ENCODE measurements at places on chromosomes 4 and X.

- peak; percentile 46 for DNase-seq
Measured at GRCh38 chrX:96563646-96564045, 121.0 kb upstream of the DIAPH2 start.

DNA sequence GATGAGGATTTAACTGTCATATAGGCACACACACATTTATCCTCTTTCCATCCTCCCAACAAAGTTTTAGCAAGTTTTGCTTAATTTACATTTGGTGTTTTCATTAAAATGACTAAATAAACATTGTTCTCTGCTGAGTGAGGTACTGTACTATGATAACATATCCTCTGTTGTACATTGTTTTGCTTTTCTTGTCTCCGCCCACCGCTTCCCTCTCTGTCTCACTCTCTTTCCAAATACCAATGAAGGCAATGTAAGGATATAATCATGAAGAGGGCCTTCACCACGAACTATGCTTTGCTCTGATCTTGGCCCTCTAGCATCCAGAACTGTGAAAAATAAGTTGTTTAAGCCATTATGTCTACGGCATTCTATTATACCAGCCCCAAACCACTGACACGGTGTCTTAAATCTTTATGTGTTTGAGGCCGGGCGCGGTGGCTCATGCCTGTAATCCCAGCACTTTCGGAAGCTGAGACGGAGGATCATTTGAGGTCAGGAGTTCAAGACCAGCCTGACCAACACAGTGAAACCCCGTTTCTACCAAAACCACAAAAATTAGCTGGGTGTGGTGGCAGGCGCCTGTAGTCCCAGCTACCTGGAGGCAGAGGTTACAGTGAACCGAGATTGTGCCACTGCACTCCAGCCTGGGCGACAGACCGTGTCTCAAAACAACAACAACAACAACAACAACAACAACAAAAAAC is 65.3 kb downstream of the HPRT1 start:
- no peak for DNase-seq

DNA sequence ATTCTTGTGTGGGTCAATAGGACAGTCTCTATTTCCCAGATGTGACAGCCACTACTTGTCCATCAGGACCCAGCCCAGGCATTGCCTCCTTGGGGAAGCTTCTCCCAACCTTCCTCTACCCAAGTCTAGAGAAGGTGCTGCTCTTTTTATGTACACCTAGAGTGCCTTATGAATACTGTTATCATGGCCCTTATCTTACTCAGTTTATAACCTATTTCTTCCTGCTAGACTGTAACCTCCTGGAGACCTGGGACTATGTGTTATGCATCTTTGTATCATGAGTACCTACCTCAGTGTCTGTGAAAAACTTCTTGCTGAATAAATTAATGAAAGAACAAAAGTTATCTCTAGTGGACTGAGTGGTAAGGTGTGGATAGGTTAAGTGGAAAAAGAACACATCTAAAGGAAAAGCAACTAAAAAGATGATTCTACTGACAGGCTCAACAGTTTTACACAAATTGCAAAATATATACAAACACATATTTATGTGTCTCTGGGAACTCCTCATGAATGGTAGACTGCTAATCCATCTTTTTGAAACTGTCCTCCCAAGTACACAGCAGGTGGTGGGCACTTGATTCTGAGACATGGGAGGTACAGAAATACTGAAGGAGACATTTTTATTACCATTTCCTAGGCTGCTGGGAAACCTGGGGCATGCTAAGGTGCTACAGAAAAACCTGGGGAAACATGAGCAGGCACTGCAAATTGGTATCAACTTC is 106.6 kb downstream of the SH3RF1 start:
- no peak for DNase-seq

DNA sequence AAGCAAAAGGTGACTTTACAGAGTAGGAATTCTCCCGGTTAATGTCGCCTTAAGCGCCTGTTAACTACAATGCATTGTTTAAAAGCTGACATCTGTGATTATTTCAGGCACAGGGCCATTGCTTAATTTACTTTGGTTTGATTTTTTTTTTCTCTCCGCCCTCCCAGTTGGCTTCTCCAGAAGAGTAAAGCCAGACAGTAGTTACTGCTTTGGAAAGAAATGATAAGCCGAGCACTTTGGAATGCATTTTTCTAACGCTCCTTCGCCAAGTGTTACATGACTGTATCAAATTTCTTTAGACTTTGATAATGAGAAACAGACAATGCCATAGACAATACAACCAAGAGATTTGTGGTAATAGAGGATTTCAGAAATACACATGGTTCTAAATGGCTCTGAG is 383.0 kb upstream of the TENM3 start:
- peak; percentile 39 for DNase-seq

DNA sequence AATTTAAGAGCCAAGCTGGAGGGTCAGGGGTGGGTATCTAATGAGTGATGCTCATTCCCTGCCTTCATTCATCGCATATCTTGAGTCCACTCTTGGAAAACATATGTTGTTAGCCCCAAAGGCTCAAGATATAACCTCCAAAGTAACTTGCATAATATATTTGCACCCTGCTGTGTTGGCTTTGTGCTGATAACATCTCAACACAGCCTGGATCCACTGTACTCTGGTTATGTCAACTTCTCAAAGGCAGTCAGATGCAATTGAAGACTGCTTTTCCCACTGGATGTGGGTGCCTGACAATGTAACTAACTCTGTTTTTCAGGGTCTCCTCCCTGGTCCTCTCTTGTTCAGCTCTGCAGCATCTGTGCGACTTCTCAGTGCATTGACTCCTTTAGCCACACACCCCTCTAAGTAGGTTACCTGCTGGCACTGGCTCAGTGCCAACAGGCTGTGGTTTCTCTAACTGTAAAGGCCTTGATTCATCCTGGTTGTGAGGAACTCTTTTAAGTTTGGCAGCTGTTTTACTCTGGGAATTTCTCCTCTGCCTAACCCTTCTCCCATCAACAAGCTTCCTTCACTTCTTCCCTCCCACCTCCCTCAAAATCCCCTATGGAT is 28.1 kb downstream of the SLC16A2 start:
- no peak for DNase-seq

DNA sequence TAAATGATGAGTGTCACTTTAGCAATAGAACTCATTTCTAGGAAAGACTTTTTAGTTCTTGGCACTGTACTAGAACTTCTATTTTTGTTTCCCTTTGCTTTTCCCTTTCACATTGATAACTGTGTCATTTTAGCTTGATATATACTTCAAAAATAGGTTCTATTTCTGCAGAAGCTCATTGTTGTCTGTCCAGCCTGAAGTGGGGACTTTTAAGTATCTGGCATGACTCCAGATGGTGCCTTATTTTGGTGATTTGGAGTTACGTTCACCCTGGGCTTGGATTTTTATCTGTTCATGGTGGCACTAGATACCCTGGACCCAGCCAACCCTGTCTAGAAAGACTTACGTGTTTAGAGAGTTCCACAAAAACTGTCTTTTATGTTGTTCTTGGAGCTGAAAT is 3.4 kb downstream of the ABHD18 start:
- DNase-seq, result no peak

GRCh38 chr4:176187624-176188023 is 7.8 kb downstream of the SPATA4 start:
- no peak for DNase-seq

DNA sequence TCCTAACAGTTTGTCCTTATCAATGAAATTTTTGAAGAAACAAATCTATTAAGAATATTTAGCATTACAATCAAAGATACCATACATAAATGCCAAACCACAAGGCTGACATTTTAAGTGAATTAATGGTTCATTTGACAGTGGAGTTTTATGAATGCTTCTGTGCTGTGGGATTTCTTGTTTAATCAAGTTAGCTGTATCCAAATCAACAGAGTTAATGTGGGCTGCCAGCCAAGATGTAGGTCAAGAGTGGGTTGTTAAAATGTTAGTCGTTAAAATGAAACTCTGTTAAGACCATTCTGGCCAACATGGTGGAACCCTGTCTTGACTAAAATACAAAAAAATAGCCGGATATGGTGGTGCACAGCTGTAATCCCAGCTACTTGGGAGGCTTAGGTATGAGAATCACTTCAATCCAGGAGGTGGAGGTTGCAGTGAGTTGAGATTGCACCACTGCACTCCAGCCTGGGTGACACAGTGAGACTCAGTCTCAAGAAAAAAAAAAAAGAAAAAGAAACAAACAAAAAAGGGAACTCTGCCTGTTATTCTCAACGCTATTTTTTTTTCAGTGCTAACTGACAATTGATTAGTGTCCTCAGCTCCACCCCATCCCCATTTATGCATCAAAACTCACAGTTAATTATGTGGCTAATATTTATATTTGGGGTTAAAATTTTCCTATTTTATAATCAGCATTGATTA is 20.2 kb downstream of the GPAT3 start:
- no peak for DNase-seq

DNA sequence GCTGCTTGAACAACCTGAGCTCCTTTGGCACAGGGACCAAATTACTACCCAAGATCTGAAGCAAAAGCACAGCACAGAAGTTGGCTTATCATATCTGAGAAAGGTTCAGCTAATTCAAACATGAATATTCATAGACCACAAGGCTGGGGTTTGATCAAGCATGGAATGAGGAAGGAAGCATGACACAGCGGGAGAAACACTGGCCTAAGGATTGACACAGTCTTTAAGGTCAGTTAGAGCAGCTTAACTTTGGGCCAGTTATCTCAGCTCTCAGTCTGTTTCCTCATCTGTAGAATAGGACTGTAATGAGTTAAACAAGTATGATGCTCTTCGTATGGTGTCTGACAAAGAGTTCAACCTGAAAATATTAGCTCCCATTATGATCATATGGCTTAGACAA is 88.5 kb upstream of the CBR4 start:
- DNase-seq, result no peak

GRCh38 chr4:20284990-20285389 is 33.3 kb downstream of the SLIT2 start:
- DNase-seq, result no peak

GRCh38 chr4:31275906-31276305 is 555.7 kb downstream of the PCDH7 start:
- DNase-seq, result no peak

DNA sequence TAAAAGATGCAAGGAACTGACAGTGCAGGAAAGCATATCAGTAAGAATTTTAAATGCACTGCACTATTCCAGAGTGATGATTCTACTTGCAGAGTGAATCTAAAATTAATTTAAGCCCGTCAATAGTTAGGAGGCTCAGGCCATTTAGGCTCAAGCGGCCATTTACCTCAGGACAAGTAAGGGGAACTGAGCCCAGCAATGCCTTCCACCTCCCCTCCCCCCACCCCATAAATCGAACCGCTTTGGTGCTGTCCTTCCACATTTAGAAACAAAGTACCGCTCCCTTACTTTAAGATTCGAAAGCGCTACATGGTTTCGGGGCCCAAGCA is 665 bp downstream of the RBM41 start:
- no peak for DNase-seq

Measured in skeletal muscle cell (primary cell).